ENCODE measurements at places on chromosomes 4 and X. TPM values are rescaled to one million over a fixed set of nuclear protein-coding genes. Genes with fewer than 3 reads are reported as not detected.

- DNase-seq = no peak
These were observed 203.5 kb downstream of the FAT4 start for GRCh38 chr4:125518281-125518680.

GABRE gene
- total RNA-seq = 29.4 TPM

- DNase-seq = no peak
These were observed 23.8 kb downstream of the ARFIP1 start for GRCh38 chr4:152803541-152803940.

DNA sequence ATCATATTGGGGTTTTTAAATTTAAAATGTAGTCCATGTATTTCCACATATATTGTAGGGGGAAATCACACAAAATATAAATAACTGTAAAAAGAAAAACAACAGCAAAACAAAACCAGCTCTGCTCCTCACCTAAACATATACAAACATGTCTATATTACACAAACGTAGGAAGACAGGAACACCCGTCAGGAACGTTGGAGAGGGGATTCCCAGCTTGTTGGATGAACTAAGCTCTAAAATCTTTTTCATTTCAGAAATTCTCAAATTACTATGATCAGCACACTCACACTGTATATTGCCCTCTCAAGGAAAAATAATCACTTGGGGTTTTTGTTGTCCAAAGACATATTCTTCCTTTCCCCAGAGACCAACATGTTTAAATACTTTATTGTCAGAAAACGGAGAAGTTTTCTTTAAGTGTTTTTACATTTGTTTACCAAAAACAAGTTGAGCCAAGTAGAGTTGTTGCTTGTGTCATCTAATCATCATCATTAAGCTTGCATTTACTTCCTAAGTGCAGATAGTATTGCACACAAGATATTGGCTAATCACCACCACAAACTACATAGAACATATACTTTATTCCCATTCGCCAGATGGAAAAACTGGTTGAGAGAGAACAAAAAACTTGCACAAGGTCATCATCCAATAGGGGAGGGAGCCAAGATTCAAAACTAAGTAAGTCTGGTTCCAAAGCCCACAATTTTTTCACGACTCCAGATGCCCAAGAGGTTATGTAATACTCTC, 2.4 kb upstream of the TLR10 start:
- DNase-seq = no peak

REELD1 gene
- total RNA-seq = not detected

- peak; percentile 11 for DNase-seq
These were observed 16.8 kb upstream of the SLC34A2 start for GRCh38 chr4:25638806-25639205.

USP51 gene
- total RNA-seq = 2.2 TPM

Data from fibroblast of the aortic adventitia (primary cell).